ENCODE measurements at places on chromosomes 16 and 17.
A peak's percentile ranks its signal among the peaks of the same experiment; 100 is the strongest.

- H3K27me3 ChIP-seq: peaks cover 10% of the 10 kb centered on the region
- no peak for DNase-seq
- H3K36me3 ChIP-seq: no peaks in the 10 kb centered on the region
- H3K4me1 ChIP-seq: peaks cover 74% of the 10 kb centered on the region
- peak overlapping the region; percentile 89 for H3K4me3 ChIP-seq
- peak overlapping the region; percentile 88 for H3K27ac ChIP-seq
Observed at GRCh38 chr16:715477-716199, 720 bp downstream of the METRN start.

GRCh38 chr17:77995146-77995852 is 36.8 kb downstream of the TNRC6C start:
- no peaks in the 10 kb centered on the region for H3K27me3 ChIP-seq
- no peaks in the 10 kb centered on the region for H3K4me1 ChIP-seq
- no peaks in the 10 kb centered on the region for H3K36me3 ChIP-seq
- no peak for DNase-seq
- no peak overlapping the region for H3K27ac ChIP-seq

- no peak overlapping the region for H3K27ac ChIP-seq
- no peak overlapping the region for H3K4me3 ChIP-seq
- H3K4me1 ChIP-seq: no peaks in the 10 kb centered on the region
- no peak for DNase-seq
Observed at GRCh38 chr17:76262732-76263344, 2.3 kb upstream of the UBALD2 start.

- DNase-seq: no peak
- no peak overlapping the region for H3K4me3 ChIP-seq
- H3K4me1 ChIP-seq: no peaks in the 10 kb centered on the region
- no peak overlapping the region for H3K27ac ChIP-seq
Observed at GRCh38 chr16:21592191-21592590, 7.2 kb upstream of the METTL9 start.

GRCh38 chr16:58699151-58699550 is 14.6 kb upstream of the SLC38A7 start:
- H3K27me3 ChIP-seq: no peaks in the 10 kb centered on the region
- no peak for DNase-seq
- H3K36me3 ChIP-seq: no peaks in the 10 kb centered on the region
- H3K27ac ChIP-seq: no peak overlapping the region
- no peak overlapping the region for H3K4me3 ChIP-seq
- H3K4me1 ChIP-seq: no peaks in the 10 kb centered on the region

GRCh38 chr17:66938656-66939055 is 25.9 kb upstream of the CACNG4 start:
- no peak overlapping the region for H3K27ac ChIP-seq
- DNase-seq: no peak
- H3K36me3 ChIP-seq: no peaks in the 10 kb centered on the region
- peaks cover 15% of the 10 kb centered on the region for H3K27me3 ChIP-seq

GRCh38 chr16:58678716-58679115 is 5.9 kb downstream of the SLC38A7 start:
- no peak overlapping the region for H3K4me3 ChIP-seq
- no peaks in the 10 kb centered on the region for H3K27me3 ChIP-seq
- peaks cover 10% of the 10 kb centered on the region for H3K4me1 ChIP-seq
- H3K36me3 ChIP-seq: peaks cover 80% of the 10 kb centered on the region

GRCh38 chr16:9151074-9151473 is 59.6 kb downstream of the HAPSTR1 start:
- no peak overlapping the region for H3K27ac ChIP-seq
- no peaks in the 10 kb centered on the region for H3K36me3 ChIP-seq
- no peaks in the 10 kb centered on the region for H3K27me3 ChIP-seq
- no peak for DNase-seq
- H3K4me3 ChIP-seq: no peak overlapping the region

GRCh38 chr17:63398680-63399079 is 47.4 kb downstream of the CYB561 start:
- H3K4me3 ChIP-seq: no peak overlapping the region
- H3K27ac ChIP-seq: no peak overlapping the region
- no peak for DNase-seq
- H3K27me3 ChIP-seq: no peaks in the 10 kb centered on the region
- no peaks in the 10 kb centered on the region for H3K4me1 ChIP-seq

- H3K27ac ChIP-seq: peak overlapping the region; percentile 67
- DNase-seq: no peak
- H3K36me3 ChIP-seq: peaks cover 39% of the 10 kb centered on the region
- no peaks in the 10 kb centered on the region for H3K27me3 ChIP-seq
Observed at GRCh38 chr16:88014252-88014781, 63.1 kb downstream of the BANP start.

DNA sequence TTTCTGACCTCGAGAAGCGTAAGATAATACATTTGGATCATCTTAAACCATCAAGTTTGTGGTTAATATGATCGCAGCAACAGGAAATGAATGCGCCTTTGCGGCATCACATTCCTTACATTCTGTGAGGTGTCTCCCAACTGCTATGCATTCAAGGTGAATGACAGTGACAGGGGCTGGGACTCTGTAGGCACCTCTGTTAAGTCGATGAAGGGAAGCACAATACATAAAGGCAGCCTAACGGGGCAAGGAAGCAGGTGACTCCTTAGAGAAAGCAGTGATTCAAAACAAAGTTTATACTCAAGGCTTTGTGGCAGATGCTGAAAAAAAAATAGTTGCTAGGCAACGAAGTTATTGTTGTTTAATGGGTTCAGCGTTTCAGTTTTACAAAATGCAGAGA is 21.6 kb upstream of the EVPL start:
- H3K4me3 ChIP-seq: no peak overlapping the region
- H3K27me3 ChIP-seq: no peaks in the 10 kb centered on the region
- H3K4me1 ChIP-seq: no peaks in the 10 kb centered on the region
- H3K36me3 ChIP-seq: peaks cover 100% of the 10 kb centered on the region
- H3K27ac ChIP-seq: no peak overlapping the region

DNA sequence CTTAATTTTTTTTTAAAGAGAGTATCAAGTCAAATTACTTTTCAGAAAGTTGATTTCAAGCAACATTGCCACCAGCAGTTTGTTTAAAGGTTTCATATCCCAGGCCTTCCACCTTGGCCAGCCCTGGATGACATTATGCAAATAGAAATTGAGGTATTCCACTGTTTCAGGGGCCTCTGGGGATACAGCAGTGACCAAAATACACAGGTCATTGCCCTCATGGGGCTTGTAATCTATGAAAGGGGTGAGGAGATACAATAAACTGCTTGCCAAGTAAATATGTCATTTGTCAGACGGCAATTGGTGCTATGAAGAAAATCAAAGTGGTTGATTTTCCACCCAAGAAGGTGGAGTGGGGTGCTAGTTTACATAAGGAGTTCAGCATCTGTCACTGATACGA is 37.8 kb upstream of the TMC5 start:
- no peaks in the 10 kb centered on the region for H3K4me1 ChIP-seq
